ENCODE measurements at places on chromosomes 4 and X. TPM values are rescaled to one million over a fixed set of nuclear protein-coding genes. Genes with fewer than 3 reads are reported as not detected.

SMIM10 gene
- not detected for total RNA-seq

NPY1R gene
- not detected for total RNA-seq

CORIN gene
- total RNA-seq = not detected

YIPF6 gene
- 30.5 TPM for total RNA-seq

TRIM2 gene
- 0.54 TPM for total RNA-seq

PPP1R2C gene
- not detected for total RNA-seq

TMEM150C gene
- 1.2 TPM for total RNA-seq
